ENCODE measurements at places on chromosomes 7 and 10. TPM values are rescaled to one million over a fixed set of nuclear protein-coding genes. Genes with fewer than 3 reads are reported as not detected.

ASZ1 gene
- total RNA-seq: not detected

ASIC3 gene
- total RNA-seq: 0.29 TPM

ALOX5 gene
- not detected for total RNA-seq

RASSF4 gene
- 4.0 TPM for total RNA-seq

PON1 gene
- not detected for total RNA-seq

- DNase-seq: peak; percentile 73
Measured at GRCh38 chr10:6019010-6019782, 41.9 kb upstream of the IL15RA start.

- no peak for DNase-seq
Measured at GRCh38 chr10:83222300-83222699, 917.0 kb upstream of the GHITM start.

DNA sequence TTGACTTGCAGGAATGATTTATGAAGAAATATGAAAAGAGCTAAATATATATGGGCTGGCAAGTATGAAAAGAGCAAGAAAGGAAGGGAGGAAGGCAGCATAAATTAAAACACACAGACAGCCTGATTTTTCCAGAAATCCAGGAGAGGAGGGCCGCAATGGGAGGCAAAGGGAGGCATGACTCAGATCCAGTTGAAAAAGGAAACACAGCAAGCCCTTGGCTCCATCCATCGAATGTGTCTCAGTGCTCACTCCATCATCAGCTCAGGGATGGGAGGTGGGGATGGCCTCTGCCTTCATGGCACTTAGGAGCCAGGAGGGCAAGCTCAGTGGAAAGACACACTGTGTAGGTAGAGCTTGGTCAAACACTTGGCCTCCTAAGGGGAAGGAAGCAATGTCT lies 75.7 kb upstream of the PDZD8 start:
- no peak for DNase-seq

DNA sequence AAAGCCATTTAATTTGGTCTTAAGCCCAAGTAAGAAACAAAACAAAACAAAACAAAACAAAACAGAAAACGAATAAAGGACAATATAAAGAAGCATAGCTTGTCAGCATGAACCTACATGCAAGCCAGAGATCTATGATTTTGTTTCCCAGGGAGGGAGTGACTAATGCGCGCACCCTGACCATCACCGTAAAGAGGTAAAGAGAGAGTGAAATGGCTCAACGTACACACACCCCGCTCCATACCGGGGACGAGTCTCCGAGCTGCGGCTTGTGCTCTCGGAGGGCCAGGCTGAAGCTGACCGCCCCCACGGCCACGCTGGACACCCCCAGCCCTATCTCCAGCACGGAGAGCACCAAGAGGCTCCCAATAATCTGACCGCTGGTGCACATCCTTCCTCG lies 1.1 kb downstream of the TMEM196 start:
- DNase-seq: no peak

DNA sequence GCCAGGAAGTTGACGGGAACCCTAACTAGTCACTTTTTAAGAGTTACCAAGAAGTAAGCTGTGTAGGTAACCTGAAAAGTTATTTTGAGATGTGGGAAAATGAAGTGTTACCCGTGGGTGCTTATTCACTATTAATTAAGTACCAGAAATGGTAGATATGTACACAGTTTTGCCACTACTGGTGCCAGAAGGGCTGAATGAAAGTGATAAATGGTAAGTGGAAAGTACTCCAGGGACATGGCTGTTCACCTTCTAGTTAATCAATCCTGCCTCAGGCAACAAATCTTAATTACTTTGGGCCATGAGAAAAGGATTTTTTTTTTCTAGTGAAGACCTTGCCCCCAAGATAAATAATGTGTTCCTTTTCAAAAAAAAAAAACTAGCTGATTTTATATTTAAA lies 15.8 kb downstream of the NET1 start:
- no peak for DNase-seq

- DNase-seq: no peak
Measured at GRCh38 chr10:23525406-23525805, 86.5 kb downstream of the OTUD1 start.

DNA sequence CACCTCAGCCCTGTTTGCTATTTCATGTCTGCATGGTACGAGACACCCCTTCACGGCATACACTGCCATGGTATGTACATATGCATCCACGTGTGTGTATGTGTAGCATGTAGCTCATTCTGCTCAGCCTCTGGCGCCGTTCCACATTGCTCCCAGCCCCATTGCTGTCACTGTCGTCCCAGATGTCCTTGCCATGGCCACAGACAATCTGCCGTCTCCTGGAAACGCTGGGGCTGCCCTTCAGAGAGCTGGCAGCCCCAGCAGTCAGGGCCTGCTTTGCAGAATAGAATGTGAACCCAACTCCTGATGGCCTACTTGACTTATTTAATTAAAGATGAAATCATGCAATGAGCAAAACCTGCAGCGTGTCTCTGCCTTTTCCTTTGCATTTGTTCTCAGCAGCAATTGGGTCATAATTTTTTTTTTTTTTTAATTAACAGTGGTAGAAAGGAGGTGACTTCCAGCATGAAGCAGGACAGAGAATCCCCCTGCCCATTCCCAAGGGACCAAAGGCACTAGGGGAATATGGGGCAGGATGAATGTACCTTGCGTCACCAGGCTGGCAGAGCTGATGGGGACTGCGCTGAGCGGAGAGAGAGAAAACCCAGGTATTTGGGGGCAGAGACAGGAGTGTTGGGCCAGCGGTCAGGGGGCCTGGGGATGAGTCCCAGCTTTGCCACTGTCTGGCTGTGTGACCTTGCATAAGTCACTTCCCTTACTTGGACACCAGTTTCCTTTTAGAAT lies 49.2 kb downstream of the CHST3 start:
- DNase-seq: peak; percentile 58

- no peak for DNase-seq
Measured at GRCh38 chr7:94243066-94243711, 151.5 kb upstream of the COL1A2 start.

DNA sequence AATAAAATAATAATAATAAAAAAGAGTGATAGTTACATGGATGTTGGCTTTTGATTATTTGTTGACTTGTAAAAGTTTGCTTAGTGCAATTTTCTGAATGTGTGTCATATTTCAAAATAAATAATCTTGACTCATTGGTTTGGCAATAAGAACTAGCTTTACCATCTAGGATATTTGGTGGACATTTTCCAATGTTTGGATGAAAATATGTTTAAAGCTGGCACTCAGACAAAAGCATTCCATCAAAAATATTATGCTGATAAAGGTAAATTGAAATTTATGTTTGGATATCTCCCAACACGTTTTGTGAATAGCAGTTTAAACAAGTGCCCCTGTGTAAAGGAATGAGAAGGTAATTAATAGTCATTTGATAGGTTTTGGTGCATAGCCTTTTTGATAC lies 62.5 kb upstream of the KCNMA1 start:
- no peak for DNase-seq

DNA sequence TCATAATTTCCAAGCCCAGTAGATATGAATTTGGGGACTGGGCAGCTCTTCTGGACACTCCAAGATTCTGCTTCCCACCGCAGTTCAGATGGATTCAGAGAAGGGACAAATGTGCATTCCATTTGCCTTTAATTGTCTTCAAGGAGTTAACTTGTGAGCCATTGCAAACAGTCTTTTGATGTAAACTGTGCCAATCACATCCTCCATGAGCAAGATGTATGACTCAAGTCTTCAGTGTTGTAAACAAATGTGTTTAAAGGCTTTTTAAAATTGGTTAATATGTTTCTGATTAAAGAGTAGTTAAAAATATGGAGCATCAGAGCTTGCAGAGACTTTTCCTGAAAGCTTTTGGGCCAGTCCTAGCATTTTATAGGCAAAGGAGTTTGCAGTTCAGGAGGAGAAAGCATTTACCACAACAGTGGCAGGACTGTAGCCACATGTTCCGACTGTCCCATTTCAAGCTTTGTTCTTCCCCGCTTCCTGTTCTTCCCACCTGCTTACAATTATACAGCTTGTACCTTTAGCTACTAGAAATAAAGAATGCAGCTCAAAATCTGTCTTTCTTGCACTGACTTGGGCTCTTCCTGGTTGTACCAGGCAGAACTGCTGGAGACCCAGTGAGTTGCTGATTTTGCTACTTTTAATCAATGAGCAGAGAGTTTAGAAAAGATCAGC lies 6.2 kb downstream of the SLC18A2 start:
- DNase-seq: no peak

- no peak for DNase-seq
Measured at GRCh38 chr10:271722-272121, 136.5 kb downstream of the ZMYND11 start.

DNA sequence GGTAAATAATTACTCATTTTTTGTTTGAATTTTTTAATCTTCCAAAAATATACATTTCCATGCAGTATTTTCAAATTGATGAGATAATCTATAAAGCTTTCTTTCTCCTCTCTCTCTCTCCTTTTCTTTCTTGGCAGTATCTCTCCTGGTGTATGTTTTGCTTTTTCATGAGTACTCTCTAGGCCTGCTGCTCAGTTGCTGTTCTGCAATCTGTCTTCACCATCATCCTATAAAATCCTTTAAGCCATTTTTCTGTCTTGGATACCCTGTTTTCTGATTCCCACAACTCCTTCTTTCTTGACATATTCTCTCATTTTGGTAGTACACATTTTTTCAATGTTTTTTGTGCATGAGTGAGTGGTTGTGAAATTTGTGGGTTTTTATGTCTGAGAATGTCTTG lies 1558.1 kb upstream of the LRRTM3 start:
- no peak for DNase-seq

- no peak for DNase-seq
Measured at GRCh38 chr7:109456116-109456515, 886.4 kb downstream of the DNAJB9 start.

DNA sequence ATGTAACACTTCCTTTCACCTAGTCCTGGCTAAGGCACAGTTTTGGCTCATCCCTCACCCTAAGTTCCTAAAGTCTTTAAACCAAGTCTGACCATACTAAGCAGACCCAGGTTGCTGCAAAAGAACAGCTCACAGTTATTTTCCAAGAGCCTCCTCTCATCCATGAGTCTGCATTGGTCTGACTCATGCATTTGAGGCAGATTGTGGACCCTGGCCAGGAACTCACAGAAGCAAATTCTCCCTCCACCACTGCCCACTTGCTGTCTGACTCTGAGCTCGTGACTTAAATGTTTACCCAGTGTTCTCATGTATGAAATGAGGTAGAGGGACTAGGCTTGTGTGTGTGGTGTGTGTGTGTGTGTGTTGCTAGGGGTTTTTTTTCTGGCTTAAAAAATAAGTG lies 1272.8 kb downstream of the TYW1 start:
- no peak for DNase-seq

DNA sequence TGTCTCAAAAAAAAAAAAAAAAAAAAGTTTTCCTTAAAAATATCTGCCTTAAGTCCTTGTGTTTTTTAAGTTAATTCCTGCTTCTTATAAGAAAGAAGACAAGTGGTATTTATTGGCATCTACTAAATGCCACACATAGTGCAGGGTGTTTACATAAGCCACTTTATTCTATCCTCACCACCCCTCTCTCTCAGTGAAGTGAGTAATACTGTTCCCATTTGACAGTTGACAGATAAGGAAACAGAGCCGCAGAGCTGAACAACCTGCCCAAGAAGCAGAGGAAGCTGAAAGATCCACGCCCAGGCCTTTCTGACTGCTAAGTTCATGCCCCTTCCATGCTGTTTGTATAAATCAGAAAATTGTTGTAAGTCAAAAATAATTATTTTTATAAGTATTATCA lies 54.1 kb downstream of the ABLIM1 start:
- no peak for DNase-seq
